ENCODE measurements at places on chromosomes 16 and 17.

GRCh38 chr16:1027501-1027815, 45.1 kb upstream of the SSTR5 start:
- no peak for DNase-seq

DNA sequence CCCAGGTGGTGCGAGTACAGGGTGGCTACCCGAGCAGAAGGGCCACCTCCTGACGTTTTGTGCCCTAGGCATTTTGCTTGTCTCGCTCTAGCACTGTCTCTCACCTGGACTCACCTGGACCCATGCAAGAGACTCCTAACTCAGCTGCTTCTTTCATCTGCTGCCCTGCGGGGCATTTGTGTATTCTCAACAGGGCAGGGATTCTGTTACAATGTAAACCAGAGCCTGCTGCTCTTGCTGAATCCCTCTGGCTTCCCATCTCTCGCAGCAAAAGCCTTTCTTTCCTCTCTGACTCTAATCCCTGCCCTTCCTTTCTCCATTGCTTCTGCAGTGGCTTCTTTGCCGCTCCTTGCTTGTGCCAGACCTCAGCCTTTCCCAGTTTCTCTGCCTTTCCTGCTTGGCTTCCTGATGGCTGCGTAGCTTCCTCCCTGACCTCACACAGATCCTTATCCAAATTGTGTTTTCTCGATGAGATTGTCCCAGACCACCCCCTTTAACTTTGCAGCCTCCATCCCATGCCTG, 10.2 kb downstream of the ARSG start:
- DNase-seq = no peak

GRCh38 chr16:48676836-48677235, 66.9 kb upstream of the N4BP1 start:
- DNase-seq = no peak

DNA sequence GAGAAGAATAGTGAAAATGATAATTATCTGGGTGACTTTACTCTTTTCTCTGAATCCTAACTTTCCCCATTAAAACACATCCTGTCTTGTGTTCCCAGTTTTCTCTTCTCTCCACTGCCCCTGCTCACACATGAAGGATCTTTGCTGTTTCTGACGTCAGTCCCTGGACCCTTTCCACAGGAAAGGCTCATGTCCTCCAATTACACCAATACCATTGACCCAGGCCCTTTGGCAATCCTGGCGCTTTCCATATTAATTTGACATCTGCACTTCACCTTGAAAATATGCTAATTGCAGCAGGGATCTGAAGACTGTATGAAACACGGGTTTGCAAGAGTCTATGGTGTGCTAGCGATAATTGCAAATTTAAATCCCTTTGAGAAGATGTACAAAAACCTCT, 170.2 kb upstream of the GOT2 start:
- no peak for DNase-seq
